ENCODE measurements at places on chromosomes 3 and 15.

- DNase-seq = no peak
Measured at GRCh38 chr3:13475871-13476590, 4.1 kb upstream of the HDAC11 start.

DNA sequence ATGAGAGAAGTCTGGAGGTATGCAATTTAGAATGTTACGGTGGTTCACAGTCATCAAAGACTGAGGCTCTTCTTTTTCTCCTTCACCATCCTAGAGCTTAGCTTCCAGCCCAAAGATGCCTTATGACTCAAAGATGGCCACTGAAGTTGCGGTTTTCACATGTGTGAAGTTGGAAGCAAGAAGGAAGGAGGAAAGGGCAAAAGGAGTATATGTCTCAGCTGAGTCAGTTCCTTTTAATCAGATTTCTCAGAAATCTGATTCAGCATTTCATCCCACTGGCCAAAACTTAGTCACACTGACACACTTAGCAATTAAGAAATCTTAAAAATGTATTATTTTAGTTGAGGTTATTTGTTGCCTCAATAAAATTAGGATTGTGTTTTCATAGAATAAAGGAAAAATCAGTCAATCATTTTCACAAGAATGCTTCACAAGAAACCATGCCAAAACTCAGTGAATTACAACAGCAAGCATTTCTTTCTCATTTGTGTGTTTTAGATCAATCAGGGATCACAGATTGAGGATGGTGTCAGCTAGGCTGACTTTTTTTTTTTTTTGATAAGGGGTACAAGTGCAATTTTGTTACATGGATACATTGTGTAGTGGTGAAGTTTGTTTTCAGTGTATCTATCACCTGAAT, 211.1 kb upstream of the GADL1 start:
- DNase-seq = peak; percentile 93

DNA sequence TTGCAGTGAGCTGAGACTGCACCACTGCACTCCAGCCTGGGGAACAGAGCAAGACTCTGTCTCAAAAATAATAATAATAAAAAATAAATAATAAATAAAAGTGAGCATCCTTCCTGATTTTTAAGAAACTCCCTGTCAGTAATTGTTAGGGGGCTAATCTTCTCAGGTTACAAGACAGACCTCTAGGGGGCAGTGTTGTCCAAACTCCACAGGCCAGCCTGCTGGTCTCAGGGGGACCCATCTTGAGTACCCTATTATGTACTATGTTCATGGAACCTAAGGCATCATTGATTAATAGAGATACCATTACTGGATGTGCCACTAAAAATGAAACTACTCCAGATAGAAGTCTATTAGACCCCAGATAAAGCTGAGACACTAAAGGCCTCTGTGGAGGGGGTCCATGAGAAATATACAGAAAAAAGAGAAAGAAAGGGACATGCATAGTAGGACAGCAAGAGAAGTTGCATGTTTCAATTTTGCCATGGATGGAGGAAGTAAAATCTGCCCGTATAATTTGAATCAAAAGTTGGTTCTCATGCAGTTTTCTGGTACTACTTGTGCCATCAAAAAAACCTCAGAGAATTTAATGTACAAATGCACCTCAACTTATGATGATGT, 85.5 kb upstream of the CDV3 start:
- no peak for DNase-seq

- no peak for DNase-seq
Measured at GRCh38 chr3:32836601-32837000, 18.8 kb downstream of the TRIM71 start.

DNA sequence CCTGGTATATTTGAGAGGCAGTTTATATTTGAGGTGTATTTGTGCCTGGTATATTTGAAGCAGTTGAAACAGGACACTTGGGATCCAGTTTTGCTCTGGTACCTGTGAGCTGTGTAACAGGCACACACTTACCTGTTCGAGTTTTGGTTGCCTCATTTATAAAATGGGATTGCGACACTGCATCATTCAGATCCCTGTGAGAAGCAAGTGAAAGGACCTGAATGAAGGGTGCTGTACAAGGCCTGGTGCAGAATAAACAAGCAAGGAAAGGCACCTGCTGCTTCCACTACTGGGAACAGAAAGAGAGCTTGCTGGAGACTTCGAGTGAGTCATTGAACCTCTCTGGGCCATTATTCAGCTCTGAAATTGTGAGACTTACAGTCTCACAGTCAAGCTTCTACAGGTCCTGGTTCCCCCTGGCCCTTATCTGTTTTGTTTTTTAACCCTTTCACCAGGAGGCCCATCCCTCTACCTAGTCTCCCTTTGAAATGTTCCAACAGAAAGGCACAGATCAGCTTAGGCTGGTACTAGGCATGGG, 11.5 kb downstream of the FETUB start:
- DNase-seq = no peak

- DNase-seq = peak; percentile 21
Measured at GRCh38 chr15:26889298-26889898, 22.5 kb downstream of the GABRA5 start.

- no peak for DNase-seq
Measured at GRCh38 chr15:89335298-89336041, 846 bp upstream of the POLG start.

DNA sequence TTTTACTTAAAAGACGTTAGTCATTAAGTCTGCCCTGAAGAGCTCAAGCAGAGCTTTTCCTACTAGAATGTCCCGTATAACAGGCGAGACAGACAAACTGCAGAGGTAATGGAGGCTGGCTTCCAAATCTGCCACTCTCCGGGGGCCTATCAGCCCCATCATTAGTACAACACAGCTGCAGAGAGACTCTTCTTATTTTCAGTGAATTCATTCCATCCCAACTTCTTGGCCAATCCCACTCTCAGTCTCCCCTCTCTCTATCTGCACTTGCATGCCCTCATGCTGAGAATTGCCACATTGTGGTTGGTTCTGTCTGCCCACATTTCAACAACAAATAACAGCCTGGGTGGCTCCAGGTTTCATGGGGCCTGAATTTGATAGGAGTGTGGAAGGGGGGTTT, 412.7 kb downstream of the ERC2 start:
- no peak for DNase-seq

DNA sequence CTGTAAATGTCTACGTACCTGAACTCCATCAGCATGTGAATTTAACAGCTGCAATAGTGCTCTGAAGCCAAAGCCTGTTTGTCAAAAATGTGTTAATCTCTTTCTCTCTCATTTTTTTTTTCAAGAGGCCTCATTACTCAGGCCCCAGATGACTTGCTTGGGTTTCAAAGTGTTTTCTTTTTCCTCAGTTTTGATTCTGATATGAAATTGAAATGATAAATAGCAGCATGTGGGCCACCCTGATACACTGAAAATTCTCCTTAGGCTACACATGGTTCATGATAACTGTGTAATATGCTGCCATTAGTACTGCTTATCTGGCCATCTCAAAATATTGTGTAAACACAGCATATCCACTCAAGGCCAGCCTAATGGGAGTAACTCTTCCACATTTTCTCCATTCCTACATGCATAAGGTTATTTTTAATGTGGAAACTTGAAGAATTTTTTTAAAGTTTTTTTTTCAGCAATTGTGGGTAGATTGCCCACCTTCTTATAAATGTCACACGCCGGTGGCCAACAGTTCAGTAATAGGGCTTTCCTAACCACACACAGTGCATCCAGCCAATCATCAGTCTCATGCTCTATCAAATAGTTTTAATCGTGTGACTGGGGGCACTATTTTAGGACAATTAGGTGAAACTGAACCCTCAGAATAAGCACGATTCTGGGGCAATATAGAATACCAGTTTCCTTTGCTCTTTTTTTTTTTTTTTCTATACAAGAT, 13.1 kb upstream of the DENND4A start:
- DNase-seq = no peak

DNA sequence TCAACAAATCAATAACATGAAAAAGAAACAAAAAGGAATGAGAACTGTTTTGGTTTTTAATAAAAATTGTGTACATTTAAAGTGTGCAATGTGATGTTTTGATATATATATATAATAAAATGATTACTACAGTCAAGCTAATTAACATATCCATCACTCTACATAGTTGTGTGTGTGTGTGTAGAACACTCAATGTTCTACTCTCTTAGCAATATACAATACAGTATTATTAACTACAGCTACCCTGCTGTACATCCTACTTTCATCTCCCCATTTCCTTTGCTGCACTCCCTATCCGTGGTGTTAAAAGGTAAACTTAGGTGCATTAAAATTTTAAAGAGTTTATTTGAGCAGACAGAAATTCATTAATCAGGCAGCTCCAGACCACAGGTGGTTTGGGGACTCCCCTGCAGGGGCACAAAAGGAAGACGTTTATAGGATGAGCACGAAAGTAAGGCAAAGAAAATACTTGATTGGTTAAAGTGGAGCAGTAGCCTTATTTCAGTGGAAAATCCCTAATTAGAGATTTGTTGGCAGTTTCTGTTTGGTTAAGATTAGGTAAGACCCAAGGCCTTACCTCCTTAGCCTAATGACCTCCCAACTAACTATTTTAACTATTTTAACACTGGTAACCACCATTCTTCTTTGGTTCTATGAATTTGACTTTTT, 61.8 kb upstream of the SNRK start:
- DNase-seq = no peak

- no peak for DNase-seq
Measured at GRCh38 chr15:59001946-59002345, 14.5 kb downstream of the RNF111 start.

GRCh38 chr3:9553948-9554513, 409 bp upstream of the LHFPL4 start:
- no peak for DNase-seq

DNA sequence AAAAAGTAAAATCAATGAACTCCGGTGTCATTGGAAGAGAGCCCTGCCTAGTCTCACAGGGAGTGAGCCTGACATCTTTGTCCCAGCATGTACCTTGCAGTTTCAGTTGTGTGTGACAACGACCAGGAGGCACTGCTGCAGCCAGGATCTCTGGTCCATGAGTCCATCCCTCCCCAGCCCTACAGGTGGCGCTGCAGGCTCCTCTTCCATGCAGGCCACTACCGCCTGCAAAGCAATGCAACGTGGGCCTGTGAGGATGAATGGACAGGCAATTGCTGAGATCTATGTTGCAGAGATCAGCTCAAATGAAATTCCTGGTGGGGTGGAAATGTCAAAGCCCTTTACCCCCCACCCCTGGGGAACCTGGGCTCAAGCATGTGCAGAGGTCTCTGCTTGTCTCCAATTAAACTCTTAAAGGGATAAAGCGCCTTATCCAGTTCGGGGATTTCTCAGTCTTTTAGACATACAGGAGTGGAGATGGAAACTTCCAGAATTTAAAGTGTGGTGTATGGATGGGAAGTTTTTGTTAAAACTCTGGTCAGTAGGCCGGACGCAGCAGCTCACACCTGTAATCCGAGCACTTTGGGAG, 35.8 kb downstream of the TKT start:
- peak; percentile 27 for DNase-seq

- DNase-seq = no peak
Measured at GRCh38 chr3:189363590-189364255, 192.0 kb downstream of the TPRG1 start.

DNA sequence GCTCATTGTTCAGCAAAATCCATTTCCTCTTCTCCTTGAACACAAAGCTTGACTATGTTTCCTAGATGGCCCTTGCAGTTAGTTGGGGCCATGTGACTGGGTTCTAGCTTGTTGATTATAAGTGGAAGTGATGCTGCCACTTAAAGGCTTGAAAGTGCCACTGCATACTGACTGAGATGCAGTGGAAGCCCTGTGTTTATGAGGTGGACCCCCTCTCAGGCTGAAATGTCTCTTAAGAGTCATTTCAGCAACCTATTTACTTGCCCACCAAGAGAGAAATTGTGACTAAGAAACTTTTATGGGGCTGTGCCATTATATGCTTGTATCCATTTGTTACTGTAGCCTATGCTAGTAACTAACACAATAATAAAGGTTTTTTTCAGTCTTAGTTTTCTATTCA, 8.4 kb upstream of the ANP32A start:
- no peak for DNase-seq

DNA sequence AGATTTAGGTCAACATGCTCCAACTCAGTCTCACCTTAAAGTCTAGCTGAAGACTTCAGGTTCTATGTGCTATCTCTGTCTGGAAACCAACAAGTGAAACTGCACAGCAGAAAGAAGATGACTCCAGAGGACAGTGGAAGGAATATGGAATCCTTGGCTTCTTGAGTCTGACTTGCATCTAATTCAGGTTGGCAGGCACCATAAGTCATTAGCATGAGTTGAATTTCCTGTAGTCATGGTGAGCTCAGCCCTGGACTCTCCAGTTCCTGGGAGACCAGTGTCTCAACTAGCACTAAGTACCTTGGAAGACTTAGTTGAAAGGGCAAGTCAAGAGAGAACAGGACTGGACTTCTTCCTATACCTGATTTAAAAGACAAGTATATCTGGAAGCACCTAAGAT, 129.7 kb downstream of the DTWD1 start:
- no peak for DNase-seq

All from fibroblast of skin of left biceps (primary cell).